ENCODE measurements at places on chromosomes 1 and 21.
A peak's percentile ranks its signal among the peaks of the same experiment; 100 is the strongest.

DNA sequence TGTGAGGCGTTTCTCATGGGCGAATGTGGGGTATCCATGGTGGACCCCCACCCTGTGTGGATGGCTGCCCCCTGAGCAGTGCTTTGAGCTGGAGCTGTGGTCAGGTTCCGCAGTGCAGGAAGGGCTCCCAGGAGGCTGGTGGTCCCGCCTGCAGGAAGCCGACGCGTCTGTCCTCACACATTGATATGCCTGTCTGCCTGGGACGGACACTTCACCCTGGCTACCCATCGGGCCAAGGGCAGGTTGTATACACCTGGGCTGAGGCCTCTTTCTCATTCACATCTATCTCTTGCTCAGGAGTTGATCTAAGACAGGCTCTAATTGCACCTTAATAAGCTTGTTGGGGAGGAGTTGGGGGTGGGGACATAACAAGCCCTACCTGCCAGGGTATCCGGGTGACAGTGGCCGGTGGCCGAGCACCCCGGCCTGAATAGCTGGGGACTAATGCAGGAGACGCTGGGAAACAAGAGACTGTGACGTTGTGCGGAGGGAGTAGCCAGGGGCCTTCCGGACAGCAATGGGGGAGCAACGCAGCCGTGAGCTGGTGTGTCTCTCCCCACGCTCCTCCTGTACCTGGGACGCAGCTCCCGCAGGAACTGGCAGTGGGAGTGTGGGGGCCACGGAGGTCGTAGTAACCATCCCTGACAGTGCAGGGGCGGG lies 21.7 kb downstream of the PDXK start:
- no peak for DNase-seq

DNA sequence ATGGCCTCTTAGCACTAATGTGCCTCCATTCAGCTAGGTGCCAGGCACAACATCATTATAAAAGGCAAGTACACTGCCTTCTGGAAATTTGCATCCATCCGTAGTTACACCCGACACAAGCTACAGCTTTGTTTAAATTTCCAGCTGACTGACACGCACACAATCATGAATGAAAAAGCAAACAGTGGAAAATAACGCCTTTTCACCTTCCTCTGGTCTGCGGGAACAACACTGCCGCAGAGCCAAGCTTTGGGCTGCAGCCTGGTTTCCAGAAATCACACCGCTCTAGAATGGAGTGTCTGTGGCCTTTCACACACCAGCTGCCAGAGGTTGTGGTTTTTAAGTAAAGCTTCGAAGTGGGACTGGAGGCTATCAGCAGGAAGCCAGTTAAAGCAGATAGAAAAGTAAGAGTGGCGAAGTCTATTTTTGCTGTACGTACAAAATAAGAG lies 142.8 kb upstream of the COA6 start:
- DNase-seq = no peak

DNA sequence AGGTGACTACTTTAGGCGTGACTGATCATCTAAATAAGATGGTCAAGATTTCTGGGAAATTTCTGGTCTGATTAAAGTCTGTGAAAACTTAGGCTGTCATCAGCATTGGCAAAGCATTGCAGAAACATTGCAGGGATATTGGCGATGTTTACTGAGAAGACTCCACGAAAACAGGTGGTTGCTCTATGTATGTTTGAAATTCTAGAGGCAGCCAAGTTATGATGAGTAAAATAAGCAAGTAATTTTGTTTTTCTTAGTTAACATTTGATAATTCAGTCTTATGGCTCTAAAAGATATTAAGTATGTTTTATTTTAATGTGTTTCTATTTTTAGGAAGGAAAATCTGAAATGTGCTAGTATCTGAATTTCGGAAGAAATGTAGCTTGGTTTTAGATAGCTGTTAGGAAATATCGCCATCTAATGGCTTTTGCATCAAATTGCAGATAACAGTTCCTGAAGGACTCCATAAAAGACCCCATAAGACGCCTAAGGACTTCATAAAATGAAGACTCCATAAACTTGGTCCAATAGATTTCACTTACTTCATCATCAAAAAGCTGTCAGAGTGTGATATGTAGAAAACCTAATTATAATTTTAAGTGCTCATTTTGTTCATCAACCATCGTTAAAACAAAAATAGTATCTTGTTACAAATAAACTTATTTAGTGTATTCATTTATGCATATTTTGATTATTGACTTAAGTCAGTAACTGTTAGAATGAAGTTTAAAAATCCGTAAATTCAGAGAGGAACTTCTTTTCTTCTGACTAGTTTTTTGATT lies 344.6 kb downstream of the RYR2 start:
- peak; percentile 3 for DNase-seq

DNA sequence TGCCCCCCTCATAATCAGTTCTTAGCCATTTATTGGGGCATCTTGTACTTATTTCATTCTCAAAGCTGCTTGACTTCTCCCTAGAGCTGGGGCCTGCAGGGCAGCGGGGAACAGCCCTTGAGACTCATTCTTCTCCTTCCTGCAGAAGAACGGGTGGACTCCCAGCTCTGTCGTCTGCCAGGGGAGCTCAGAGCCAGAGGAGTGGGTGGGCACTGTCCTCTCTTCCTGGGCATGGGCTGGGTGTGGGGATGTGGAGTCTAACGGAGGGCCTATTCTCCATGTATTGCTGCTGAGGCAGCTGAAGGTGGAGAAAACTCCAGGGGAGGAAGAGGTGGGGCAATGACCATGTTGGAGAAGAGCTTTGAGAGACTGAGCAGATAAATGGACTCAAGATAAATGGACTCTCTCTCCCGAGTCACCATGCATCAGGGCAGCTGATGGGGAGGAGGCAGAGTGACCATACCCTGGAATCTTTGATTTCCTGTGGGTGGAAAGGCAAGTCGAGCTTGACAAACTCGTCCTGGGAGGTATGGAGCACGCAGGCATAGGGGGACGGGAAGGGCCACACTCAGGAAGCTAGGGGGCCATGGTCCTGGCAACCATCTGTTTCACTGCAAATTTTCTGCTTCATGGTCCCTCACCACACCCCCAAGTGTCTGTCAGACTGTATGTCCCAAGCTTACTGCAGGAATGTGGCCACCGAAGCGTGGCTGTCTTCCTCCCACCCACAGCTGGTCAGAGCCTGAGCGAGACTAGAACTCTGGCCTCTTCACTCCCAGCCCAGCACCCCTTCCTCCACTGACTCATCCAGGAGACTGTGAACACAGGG lies 56.9 kb upstream of the ATP2B4 start:
- no peak for DNase-seq

- DNase-seq = no peak
These were observed 703 bp downstream of the ERI3 start for GRCh38 chr1:44354268-44354839.

- no peak for DNase-seq
These were observed 30.3 kb downstream of the RXRG start for GRCh38 chr1:165414620-165415019.

DNA sequence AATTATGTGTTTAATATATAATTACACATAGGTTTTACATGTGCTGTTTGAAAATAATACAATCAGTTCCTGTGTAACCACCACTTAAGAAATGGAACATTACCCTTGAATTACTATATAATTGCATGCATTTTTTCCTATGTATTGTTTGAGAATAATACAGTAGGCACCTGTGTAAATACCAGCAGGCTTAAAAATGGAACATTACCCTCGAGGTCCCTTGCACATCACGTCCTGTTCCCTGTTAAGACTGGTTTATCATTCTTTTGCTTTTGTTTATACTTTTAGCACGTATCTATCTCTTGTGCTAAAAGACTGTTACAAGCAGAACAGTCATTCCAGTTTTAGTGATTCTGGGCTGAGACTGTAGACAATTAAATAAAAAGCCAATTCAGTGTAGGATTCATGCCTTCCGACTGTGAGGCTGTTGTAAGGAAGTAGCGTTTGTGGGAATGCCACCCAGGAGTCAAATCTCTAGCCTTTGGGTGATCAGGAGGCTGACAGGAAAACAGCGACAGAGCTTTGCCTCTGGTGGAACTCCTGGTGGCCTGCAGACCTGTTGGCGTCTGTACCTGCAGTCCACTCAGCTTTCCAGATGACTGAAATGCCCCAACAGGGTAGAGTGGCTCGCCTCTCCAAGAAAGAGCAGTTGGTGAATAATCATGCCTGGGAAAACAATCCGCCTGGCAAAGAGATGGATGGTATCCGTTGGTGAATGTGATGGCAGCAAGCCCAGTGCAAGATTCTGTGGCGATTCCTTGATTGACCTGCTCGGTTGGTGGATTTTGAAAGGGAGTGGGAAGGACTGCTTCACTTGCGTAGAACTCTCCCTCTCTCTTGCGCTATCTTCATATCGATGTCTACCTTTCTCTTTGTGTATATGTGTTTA lies 58.0 kb downstream of the DISC1 start:
- DNase-seq = no peak

DNA sequence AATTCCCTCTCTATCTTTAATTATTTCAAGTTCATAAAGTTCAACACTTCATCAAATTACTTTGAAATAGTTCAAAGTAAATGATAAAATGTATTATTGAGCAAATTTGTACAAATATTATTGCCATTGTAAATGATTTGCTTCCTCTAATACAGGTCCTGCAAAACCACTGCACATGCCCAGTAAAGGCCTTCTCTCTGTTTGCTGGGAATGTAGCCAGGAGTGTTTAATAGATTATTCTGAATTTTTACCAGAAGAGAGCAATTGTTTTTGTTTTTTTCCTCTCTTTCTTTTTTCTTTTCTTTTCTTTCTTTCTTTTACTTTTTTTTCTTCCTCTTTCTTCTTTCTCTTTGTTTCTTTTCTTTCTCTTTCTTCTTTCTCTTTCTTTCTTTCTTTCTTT lies 486.3 kb downstream of the PTBP2 start:
- no peak for DNase-seq

DNA sequence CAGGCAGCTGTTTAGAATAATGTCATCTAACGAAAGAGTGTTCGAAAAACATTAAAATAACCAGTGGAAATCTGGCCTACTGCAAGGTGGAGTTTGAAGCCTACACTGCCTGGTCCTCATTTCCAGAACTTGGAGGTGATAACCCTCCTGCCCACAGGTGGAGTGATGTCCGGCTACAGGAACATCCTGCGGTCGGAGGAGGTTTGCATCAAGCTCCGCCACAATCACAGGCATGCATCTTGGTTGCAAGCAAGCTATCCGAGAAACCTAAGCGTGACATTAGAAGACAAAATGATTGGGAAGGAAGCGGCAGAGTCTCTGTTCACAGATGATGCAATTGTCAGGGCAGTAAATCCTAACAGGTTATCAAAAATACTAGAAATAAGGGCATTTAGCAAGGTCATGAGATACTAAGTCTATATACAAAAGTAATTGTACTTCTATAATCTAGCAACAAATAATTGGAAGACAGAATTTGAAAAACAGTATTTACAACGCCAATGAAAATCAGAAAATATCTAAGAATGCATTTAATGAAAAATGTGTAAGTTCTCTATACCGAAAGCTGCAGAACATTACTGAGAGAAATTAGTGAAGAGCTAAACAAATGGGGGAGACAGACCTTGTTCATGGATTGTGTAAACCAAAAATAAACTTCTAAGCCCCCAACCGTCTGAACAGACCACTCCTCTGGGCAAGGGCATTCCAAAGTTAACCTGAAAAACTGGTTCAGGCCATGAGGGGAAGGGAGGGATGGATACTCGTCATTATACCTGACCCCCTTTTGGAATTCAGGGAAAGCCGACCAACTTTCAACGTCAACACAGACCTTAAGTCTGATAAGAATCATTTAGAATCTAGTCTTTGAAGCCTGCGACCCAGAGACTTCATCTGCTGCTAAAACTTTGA lies 4.7 kb upstream of the SLC19A1 start:
- no peak for DNase-seq

GRCh38 chr1:46596846-46597245 lies 7.2 kb downstream of the MKNK1 start:
- no peak for DNase-seq

DNA sequence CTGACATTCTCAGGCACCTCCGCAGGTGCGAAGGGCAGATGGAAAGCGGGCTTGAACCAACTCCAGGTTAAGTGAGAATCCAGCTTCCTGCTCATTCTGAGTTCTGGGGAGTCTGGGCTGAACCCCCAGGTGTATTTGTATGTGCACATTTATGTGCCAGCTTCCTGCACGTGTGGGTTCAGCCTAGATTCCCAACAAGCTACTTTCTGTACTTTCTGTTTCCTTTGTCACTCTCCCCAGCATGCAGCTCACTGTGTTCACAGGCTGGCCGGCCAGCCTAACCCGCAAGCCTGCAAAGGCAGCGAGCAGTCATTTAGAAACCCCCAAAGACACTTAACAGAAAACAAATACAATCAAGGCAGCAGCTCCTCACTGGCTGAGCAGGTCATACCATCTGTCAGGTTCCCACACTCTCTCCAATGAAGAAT lies 1.3 kb upstream of the IL19 start:
- DNase-seq = peak; percentile 73

- DNase-seq = no peak
These were observed 3.7 kb downstream of the CHD1L start for GRCh38 chr1:147246044-147246690.

- no peak for DNase-seq
These were observed 82.3 kb downstream of the SSBP3 start for GRCh38 chr1:54323921-54324250.

- no peak for DNase-seq
These were observed 55.4 kb downstream of the SKI start for GRCh38 chr1:2283371-2283990.

- no peak for DNase-seq
These were observed 71.9 kb downstream of the CEP350 start for GRCh38 chr1:180026556-180026955.

GRCh38 chr1:79760531-79760930 lies 754.0 kb upstream of the ADGRL4 start:
- no peak for DNase-seq

GRCh38 chr21:45846373-45847160 lies 135.0 kb upstream of the COL6A1 start:
- DNase-seq = no peak

DNA sequence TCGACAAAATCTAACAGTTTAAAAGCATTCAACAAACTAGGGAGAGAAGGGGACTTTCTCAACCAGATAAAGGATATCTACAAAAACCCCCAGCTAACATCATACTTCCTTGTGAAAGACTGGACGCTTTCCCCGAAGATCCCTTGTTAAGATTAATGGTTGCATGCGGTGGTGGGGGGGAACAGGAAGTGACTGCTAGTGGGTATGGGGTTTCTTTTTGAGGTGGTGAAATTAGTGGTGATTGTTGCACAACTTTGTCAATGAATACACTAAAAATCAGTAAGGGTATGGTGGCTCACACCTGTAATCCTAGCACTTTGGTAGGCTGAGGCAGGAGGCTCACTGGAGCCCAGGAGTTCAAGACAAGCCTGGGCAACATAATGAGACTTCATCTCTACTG lies 26.9 kb upstream of the EYA3 start:
- DNase-seq = no peak

GRCh38 chr1:20849100-20849499 lies 62.0 kb upstream of the HP1BP3 start:
- no peak for DNase-seq
